ENCODE measurements at places on chromosomes 3 and 15.

- no peak for DNase-seq
These were observed 551.5 kb downstream of the FOXP1 start for GRCh38 chr3:71031914-71032521.

- DNase-seq, result no peak
These were observed 14.6 kb upstream of the PLA2G4E start for GRCh38 chr15:42035435-42035761.

DNA sequence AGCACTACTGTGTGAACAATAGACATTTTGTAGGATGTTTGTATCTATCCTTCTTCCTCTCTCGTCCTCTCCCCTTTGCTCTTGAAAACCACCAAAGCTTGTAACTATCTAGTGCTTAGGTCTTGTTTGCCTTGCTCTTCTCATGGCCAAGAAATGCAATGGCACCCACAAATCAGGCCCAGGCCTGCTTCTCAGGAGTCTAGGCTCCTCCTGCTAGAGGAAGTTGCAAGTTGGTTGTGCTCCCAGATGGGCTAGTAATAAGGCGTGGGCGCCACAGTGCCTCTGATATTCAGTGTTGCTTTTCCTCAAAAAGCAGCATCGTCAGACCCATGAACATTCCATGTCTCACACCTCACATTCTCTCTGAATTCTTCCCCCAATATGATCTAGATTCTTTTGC, 28.7 kb downstream of the ZNF385D start:
- DNase-seq, result no peak

DNA sequence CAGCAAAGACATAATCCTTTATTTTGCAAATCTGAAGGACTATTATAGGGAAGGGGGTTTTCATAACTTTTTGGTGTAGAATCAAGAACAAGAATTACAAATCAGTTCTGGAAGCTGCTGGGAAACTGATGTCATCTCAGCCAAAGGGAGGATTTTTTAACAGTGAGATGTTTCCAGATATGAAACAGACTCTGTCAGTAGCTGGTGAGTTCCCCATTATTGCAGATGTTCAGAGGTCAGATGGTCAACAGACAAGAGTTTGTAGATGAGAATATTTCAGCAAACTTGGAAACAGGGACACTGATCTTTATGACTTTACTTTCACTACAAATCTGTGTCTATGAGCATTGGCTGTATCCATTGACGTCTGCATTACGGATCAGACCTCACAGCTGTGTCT, 71.9 kb upstream of the LPP start:
- no peak for DNase-seq

DNA sequence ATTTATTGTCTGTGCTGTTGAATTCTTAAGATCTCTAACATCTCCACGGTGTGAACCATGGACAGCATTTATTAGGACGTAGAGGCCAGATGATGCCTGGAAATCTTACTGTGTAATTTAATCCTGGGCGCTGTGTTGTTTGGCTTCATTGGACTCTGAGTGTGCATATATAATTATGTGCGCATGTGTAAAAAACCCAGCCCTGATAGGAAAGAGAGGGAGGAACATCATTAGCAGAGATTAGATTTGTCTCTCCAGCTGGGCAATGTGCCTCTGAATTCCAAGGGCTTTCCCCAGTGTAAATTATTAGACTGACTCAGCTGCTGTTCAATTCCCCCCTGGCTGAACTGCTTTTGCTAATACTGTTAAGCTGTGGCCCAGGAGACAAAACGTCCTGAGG, 39.6 kb downstream of the MAP3K13 start:
- DNase-seq, result no peak

GRCh38 chr15:61128343-61128742, 100.8 kb downstream of the RORA start:
- no peak for DNase-seq

DNA sequence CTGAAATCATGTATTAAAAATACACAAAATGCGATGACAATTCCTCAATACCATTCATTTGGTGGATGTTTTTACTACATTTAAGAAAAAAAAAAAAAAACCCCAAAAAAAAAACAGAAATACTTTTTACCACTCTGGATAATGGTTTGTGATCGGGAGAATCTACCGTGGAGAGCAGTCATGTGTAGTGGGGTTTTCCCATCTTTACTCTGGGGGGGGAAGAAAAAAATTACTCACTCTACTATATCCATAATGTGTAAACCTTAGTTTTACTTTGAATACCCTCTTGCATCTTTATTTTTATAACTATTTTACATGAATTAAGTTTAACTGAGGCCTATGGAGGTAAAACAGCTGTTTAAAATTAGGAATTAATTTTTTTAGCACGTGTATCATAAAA, 83.3 kb downstream of the ANKRD28 start:
- no peak for DNase-seq

DNA sequence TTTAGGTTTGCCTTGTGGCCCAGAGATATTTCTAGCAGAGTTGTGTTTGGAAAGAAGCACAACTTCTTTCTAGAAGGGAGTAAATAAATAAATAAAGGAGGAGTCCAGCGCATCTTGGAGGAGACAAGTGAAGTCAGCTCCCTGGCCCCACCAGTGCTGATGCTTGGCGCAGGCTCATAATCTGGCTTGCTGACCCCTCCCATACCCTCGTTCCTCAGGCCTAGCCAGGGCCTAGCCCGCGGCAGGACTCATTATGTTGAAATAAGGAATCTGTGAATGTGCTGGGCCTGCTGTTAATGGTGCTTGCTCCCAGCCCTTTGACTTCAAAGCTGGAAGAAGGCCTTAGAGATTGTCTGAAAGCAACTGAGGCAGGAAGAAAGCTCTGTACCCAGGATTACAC, 3.1 kb downstream of the ZNF710 start:
- DNase-seq, result no peak

- DNase-seq, result no peak
These were observed 338.3 kb upstream of the ZNF385D start for GRCh38 chr3:22089284-22089683.

GRCh38 chr3:72052841-72053409, 268.0 kb upstream of the PROK2 start:
- no peak for DNase-seq

- no peak for DNase-seq
These were observed 319.3 kb upstream of the CFAP20DC start for GRCh38 chr3:59368900-59369675.

- no peak for DNase-seq
These were observed 137.5 kb upstream of the SLC2A2 start for GRCh38 chr3:171164067-171164465.

DNA sequence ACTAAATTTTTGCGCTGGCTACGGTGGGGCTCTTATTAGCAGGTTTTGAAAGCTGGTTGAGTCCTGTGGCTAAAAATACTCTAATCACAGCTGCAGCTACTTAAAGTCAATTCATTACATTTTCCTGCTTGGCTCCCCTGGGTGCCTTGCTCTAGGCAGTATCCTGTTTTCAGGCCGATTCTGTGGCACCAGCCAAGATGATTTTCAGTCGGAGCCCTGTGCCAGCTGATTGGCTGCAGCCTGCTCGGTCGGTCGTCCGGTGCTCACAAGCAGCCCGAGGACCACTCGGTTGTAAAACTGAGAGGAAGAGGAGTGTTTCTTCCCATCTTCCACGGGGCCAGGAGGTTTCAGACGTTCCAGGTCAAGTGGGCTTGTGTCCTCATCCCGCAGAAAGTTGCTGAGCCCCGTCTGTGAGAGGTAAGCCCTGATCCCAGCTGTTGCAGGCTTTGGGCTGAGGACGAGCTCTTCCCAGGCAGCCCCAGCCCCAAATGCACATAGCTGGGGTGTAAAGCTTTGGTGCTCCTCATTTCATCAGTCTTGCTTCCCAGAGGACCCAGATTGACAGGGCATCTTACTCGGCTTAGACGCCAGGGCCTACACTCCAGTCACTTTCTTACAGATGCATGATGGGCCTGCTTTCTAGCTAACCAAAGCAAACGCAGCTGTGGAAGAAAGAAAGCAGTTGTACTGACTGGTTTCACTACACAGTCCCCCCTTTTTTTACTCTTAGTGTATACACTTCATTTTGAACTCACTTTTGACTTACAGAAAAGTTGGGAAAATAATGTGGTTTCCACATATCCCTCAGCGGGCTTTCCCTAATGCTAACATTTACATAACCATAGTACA, 15.9 kb downstream of the LYSMD4 start:
- no peak for DNase-seq

DNA sequence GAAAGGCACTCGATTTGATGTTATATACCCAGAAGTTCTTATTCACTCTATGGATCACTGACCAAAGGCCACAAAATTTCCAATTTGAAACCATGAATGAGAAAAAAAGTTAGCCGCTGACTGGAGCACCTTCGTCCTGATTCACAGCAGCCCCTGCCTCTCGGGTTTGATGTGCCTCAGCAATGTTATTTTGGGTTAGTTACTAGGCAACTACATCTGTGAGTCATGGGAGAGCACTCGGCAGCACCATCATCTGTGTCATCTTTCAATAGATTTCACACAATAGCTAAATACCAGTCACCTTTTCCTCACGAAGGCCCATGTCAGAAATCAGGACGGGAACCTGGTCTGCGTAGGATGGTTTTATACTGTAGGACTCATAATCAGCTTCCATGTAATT, 269.2 kb downstream of the ZBBX start:
- no peak for DNase-seq

GRCh38 chr15:90674476-90674875, 42.7 kb upstream of the BLM start:
- DNase-seq, result no peak

DNA sequence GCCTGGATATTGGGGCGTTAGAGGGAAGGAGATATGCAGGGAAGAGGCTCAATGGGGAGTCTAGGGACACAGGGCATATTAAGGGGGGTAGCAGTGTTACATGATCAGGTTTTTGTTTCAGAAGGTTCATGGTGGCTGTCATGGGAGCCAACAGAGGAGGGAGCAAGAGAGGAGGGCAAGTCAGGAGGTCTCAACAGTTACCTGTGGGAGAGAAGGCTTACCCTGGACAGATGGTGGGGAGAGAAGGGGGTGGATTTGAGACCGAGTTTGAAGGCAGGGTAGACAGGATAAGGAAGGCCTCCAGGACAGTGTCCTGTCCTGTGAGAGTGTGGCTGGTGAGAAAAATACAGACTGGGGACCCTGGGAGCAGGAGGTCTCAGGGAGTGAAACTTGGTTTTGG, 3.8 kb upstream of the WNT7A start:
- DNase-seq, result no peak

DNA sequence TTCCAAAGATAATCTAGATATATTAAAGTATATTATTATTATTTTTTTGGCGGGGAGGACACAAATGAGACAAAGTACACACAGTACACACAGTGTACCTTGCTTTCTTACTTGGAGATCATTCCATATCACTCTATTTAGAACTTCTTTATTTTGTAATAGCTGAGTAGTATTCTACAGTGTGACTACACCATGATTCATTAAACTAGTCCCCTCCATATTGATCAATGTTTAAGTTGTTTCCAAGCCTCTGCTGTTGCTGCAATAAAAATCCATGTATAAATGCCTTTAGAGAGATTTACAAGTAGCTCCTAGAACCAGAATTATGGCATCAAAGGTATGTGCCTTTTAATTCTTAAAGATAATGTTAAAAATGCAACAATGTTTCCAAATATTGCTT, 38.8 kb downstream of the PYGO1 start:
- no peak for DNase-seq

DNA sequence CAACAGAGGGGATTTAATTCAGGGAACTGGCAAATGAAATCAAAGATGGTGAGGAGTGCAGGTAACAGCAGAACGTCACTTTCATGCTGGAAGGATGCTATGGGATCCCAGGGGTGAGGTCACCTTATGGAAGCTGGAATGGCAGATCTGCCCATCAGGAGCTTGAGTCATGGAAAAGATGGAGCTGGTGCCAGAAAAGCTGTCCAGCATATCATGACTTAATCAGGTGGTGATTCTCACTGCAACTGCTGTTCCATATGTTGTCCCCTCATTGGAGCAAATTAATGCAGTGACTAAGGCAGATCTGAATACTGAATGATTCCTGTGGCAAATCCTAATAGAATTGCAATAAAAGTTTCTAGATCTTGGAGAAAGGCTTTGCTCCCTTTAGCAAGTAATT, 38.4 kb downstream of the HHLA2 start:
- DNase-seq, result no peak

- DNase-seq, result no peak
These were observed 1.5 kb upstream of the PPM1M start for GRCh38 chr3:52243791-52244628.

GRCh38 chr3:49668861-49669260, 5.3 kb upstream of the APEH start:
- no peak for DNase-seq

GRCh38 chr15:67707520-67708283, 117.6 kb upstream of the SKOR1 start:
- DNase-seq, result no peak

DNA sequence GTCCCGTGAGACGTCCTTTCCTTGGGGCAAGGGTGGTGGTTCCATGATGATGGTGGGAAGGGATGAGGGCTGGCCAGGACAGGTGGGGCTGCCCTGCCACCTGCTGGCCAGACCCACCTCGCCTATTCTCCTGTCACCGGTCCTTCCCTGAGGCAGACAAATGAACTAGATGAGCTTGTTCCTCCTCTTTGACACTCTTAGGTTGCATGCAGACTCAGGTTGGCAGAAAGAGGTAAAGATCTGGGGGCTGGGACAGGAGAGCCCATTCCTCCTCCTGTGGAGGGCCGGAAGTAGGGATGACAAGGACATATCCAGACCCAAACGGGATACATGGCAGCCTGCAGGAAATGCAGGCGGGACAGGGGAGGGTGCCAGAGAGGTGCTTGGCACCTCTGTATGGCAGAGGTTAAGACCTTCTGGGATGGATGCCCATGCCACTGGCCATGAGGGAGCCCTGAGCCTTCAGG, 38.6 kb downstream of the ACSBG1 start:
- DNase-seq, result peak; percentile 31

DNA sequence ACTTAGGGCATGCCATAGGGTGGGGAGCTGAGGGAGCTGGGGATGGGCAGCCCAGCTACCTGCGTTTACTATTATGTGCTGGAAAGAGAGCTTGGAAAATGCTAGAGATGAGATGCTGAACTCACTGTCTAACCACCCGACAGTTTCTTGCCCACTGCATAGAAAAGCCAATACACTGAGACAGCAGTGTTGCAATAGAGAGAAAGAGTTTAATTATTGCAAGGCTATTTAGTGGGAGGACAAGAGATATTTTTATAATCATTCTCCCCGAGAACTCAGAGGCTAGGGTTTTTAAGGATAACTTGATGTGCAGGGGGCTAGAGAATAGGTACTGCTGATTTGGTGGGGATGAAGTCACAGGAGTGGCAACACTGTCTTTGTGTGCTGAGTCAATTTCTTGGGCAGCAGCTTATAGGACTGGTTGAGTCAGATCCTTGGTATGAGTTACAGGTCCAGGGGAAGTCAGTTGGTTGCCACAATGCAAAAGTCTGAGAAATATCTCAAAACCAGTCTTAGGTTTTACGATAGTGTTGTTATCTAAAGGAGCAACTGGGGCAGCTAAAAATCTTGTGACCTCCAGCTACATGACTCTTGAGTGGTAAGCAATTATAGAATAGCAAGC, 205.9 kb downstream of the GABRG3 start:
- no peak for DNase-seq

DNA sequence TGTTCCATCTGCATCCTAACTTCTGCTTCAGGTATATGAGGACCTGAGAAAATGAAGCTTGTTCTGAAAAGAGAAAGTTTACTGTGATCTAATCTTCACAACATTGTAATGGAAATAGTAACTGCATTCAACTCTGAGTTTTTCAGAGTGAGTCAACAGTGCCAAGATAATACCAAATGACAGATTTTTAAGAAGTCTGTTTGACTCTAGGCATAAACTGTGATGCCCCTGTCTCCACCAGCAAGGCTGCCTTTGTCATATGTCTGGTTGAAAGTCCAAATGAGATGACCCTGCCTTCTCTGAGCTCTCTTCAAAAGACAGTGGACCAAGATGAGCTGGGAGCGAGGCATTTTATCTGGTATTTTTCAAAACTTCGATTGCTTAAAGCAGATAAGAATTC, 44.8 kb upstream of the B3GNT5 start:
- no peak for DNase-seq

Measured in T-helper 2 cell (primary cell).